ENCODE measurements at places on chromosomes 13 and 19. TPM values are rescaled to one million over a fixed set of nuclear protein-coding genes. Genes with fewer than 3 reads are reported as not detected.

The NRTN gene
- not detected for total RNA-seq

The IZUMO2 gene
- not detected for total RNA-seq

GRCh38 chr13:24381541-24382265, 72.3 kb downstream of the C1QTNF9 start:
- peaks cover 2% of the 10 kb centered on the region for H3K27me3 ChIP-seq
- H3K4me3 ChIP-seq: no peak overlapping the region
- DNase-seq: no peak
- H3K4me1 ChIP-seq: peaks cover 10% of the 10 kb centered on the region
- no peaks in the 10 kb centered on the region for H3K36me3 ChIP-seq
- H3K27ac ChIP-seq: no peak overlapping the region

DNA sequence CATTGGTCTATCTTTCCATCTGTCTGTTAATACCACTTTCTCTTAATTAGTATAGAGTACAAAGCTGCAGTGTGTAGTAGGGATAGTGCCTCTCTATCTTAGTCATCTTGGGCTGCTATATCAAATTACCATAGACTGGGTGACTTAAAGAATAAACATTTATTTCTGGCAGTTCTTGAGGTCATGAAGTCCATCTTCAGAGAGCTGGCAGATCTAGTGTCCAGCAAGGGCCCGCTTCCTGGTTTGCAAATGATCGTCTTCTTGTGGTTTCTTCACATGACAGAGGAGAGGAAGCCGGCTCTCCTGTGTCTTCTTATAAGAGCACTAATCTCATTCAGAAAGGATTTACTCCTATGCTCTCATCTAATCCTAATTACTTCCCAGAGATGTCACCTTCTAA, 6.1 kb downstream of the ZNF700 start:
- no peak for DNase-seq
- H3K27ac ChIP-seq: no peak overlapping the region
- H3K36me3 ChIP-seq: peaks cover 83% of the 10 kb centered on the region
- peaks cover 17% of the 10 kb centered on the region for H3K4me1 ChIP-seq

DNA sequence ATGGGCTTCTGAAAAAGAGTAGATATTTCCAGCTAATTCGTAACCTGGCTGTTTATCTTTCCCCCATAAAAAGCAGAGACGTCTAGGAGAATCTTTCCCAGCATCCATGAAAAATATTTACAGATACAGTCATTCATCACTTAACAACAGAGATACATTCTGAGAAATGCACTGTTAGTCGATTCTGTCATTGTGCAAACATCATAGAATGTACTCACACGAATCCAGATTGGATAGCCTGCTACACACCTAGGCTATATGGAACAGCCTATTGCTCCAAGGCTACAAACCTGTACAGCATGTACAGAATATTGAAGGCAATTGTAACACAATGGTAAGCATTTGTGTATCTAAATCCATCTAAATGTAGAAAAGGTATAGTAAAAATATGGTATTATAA, 530.2 kb upstream of the NBEA start:
- H3K4me3 ChIP-seq: no peak overlapping the region
- no peak overlapping the region for H3K27ac ChIP-seq
- H3K4me1 ChIP-seq: no peaks in the 10 kb centered on the region
- H3K27me3 ChIP-seq: no peaks in the 10 kb centered on the region
- no peaks in the 10 kb centered on the region for H3K36me3 ChIP-seq
- no peak for DNase-seq

GRCh38 chr19:54248016-54248601, 5.5 kb upstream of the LILRA6 start:
- H3K4me1 ChIP-seq: peaks cover 15% of the 10 kb centered on the region
- H3K36me3 ChIP-seq: no peaks in the 10 kb centered on the region
- peak; percentile 68 for DNase-seq
- H3K4me3 ChIP-seq: peak overlapping the region; percentile 10
- peaks cover 26% of the 10 kb centered on the region for H3K27me3 ChIP-seq

DNA sequence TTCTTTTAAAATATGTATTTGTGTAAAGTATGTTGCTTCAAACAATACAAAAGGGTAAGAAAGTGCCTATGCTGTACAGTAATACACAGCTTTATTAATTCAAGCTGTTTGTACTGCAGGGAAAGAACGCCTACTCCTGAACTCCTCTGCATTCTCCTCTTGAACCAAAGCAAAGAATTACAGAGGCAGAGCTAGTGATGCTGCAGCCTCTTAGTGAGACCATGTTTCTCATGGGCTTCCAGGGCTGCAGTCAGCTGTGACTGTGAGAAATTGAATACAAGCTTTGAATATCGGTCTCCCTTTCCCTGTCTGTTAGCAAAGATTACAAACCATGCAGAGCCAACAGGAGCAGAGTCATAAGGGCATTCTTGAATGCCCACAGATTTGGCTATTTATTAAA, 248.5 kb downstream of the SLITRK1 start:
- H3K27me3 ChIP-seq: no peaks in the 10 kb centered on the region
- no peaks in the 10 kb centered on the region for H3K4me1 ChIP-seq
- H3K4me3 ChIP-seq: no peak overlapping the region
- H3K36me3 ChIP-seq: no peaks in the 10 kb centered on the region

DNA sequence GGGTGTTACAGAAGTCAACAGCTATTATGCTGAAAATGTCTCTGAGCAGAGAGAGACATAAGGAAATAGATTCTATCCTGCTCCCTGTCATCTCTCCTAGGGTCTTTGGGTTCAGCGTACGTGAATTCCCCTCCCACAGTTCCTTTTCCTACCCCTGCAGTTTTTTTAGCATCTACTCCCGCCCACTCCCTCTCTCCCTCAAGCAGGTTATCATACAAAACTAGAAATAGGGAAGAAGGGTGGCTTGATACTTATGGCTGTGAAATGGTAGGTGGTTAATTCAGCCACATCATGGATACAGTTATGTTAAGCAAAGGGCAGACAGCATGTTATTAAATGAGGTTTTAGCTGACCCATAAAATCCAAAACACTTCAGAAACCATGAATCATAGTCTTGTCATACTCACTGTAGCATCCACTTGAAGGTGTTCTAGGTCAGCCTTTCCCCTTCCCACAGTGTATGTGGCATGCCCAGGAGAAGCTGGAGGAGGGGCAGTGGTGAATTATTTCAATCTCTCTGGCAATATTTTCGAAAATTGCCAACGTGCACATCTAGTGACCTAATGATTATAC, 236.8 kb upstream of the SERP2 start:
- no peaks in the 10 kb centered on the region for H3K36me3 ChIP-seq
- H3K4me1 ChIP-seq: peaks cover 7% of the 10 kb centered on the region
- no peak for DNase-seq
- no peak overlapping the region for H3K27ac ChIP-seq

- H3K27ac ChIP-seq: no peak overlapping the region
- no peak overlapping the region for H3K4me3 ChIP-seq
- peaks cover 6% of the 10 kb centered on the region for H3K4me1 ChIP-seq
- no peak for DNase-seq
Observed at GRCh38 chr19:5588441-5588840, 20.7 kb upstream of the TINCR start.
